Head of caudate nucleus (tissue), 42 donors: ENCODE measurements at places on chromosomes 1 and 21.

DNA sequence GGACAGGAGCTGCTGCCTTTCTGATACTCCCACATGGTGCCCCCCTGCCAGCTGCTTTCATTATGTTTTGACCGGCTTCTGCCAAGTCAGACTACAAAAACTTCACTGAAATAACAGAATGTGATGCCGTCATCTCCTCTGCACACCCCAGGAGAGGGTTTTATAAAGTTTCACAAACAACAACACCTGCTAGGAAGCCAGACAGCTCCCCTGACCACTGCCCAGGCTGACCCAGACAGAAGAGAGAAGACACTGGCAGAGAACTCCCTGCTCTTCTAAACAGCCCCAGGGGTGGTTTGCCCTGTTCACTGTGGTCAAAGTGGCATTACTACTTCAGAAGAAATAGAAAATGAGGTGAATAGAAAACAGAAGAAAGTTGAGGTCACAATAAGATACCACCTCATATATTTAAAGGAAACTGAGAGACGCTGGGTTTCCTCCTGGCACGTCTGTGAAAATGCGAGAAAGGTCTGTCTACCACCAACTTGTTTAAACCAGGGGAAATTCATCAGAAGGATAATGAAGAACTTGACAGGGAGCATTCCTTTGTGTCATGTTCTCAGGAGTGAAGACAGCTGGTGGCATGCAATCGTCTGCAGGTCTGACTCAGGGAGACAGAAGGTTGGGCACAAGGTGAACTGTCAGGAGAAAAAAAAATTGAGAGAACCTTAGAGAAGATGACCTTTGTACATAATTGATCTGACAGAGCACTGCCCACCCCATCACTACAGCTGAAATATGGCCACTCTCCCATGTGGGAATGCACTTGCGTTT, 119.0 kb upstream of the NFIA start:
- DNase-seq: no peak

GRCh38 chr1:211066781-211067384, 67.1 kb downstream of the KCNH1 start:
- peak; percentile 16 for DNase-seq

- DNase-seq: no peak
These were observed 54.1 kb downstream of the TAS1R2 start for GRCh38 chr1:18805150-18805879.

DNA sequence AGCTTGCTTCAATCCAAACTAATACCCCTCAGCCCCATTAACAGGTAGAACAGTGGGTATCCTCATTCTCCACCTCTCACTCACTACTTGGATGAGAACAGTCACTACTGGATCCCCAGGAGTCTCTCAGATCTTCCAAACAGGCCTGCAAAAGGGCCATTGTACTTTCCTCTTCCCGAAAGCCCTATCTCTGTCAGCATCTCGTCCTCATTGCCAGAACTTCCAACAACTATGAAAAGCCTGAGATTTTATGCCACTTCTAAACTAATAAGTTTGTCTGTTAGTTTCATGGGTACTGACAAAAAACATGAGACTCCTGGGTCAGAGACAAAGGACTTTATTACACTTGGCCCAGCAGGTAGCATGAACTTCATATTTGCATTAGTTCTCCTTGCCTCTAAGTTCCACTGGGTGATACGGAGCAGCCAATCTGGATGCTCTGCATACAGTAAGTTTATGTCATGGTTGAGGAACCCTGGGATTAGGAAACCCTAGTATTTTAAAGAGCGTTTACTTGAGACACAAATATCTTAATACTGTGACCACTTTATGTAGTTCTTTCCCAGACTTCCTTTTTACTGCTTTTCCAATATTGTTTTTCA, 38.1 kb downstream of the VANGL2 start:
- DNase-seq: no peak

GRCh38 chr1:65172936-65173690, 25.1 kb downstream of the AK4 start:
- DNase-seq: no peak
